ENCODE measurements at places on chromosomes 5 and 9.

- DNase-seq: no peak
Measured at GRCh38 chr5:69213513-69214215, 21.0 kb upstream of the CDK7 start.

DNA sequence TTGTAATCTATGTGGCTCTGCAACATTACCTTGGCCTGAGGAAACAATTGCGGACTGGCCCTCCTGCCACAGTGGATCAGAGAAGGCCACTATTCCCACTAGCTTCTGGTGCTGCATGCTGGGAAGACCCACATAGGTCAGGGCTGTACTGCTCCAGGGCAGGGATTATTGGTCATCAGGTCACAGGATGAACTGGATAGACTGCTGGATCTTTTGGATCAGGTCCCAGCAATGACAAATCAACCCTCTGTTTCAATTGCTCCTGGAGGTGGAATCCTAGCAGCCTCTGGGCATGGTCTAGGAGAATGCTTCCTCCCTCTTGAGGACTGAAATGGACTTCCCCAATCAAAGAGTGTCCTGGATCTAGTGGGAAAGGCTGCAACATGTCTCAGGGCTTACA, 66.7 kb upstream of the PHF24 start:
- DNase-seq: no peak

GRCh38 chr5:78424665-78425064, 64.2 kb downstream of the SCAMP1 start:
- no peak for DNase-seq

GRCh38 chr5:2015124-2015848, 132.6 kb upstream of the IRX4 start:
- DNase-seq: no peak

- no peak for DNase-seq
Measured at GRCh38 chr5:105167092-105167491, 1604.5 kb upstream of the NUDT12 start.

GRCh38 chr5:40428815-40429214, 250.9 kb upstream of the PTGER4 start:
- DNase-seq: no peak

GRCh38 chr9:2469681-2470221, 151.8 kb upstream of the VLDLR start:
- DNase-seq: no peak

- DNase-seq: no peak
Measured at GRCh38 chr9:128706045-128706444, 3.7 kb downstream of the PKN3 start.

- DNase-seq: no peak
Measured at GRCh38 chr5:135452321-135453030, at the start of gene TIFAB. Gene TIFAB (minus strand): TSS chr5:135452351. CDS start chr5:135449939, 2,412 bp downstream.

GRCh38 chr9:135991771-135992170, 30.6 kb upstream of the UBAC1 start:
- DNase-seq: no peak

DNA sequence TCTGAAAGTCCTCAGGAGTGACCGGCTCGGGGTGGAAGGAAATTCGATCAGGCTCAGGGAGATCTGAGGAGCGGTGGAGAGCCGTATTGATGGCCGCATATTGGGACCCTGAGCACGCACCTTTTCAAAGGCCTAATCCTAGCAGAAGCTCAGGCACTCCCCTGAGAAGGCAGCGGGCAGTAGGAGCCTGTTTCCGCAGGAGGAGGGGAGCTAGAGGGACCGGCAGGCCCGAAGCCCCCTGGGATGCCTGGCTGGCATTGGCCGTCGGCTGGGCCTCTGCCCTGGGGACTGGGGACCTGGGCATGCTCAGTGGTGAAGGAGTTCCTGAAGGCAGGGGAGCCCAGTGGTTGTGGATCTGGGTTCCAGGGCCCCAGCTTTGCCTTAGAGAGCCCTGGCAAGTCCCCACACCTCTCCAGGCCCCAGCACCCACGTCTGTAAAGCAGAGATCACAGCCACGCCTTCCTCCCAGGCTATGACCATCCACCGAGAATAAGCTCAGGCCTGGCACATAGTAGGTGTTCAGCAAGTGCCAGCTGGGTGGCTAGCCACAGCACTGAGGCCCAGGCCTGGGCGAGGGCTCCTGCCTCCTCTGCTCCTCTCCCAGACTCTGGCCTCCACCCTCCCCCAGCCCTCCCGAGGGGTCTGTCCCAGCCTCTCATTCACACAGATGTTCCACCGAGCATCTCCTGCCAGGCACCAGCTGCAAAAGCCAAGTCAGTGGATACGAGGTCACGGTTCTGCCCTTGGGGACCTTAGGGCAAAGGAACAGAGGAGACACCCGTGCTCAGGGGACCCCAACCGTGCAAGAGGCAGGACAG, 17.2 kb upstream of the QRFP start:
- DNase-seq: no peak

DNA sequence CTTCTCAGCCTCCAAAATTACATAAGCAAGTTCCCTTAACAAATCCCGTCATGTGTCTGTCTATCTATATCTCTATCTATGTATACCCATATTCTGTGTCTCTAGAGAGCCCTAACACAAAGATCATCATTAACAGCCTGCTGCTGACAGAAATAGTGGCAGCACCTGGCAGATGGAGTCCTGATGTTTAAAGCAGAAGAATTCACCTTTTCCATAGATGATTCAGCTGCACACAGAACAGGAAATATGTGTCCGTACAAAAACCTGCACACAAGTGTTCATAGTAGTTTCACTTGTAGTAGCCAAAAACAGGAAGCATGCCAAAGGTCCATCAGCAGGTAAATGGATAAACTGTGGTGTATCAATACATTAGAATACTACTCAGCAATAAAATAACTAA, 45.0 kb upstream of the ACO1 start:
- no peak for DNase-seq

DNA sequence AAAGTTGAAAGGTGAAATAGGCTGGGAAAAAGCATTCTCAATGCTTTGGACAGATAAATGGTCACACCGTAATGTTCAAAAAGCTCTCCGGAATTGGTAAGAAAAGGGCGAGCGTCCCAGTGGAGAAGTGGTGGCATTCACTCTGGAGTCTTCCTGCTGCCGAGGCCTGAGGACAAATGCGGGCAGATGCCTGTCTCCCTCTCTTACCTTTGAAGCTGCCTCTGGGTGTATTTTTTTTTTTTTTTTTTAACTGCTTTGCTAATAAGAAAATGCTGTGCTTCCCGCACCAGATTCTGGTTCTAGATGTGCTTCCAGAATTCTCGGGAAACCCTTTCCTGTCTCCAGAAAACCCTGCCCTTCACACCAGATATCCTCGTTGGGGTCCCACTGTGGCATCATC, 24.4 kb upstream of the CTSL start:
- DNase-seq: no peak

DNA sequence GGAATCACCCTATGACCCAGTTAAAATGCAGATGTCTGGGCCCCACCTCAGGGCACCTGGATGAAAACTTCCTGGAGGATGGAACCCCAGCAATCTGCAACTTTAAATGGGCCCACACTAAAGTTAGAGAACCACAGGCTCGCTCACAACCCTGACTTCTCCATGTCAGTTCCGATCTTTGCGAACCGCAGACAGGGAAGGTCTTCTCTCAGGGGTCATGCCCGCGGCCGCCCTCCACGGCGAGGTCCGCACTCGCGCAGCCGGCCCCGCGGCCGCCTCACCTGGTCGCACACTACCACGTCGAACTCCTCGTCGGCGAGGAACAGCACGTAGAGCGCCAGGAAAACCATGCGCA, 499 bp downstream of the ALG2 start:
- no peak for DNase-seq

- DNase-seq: no peak
Measured at GRCh38 chr9:38200431-38200830, 131.4 kb upstream of the SHB start.

DNA sequence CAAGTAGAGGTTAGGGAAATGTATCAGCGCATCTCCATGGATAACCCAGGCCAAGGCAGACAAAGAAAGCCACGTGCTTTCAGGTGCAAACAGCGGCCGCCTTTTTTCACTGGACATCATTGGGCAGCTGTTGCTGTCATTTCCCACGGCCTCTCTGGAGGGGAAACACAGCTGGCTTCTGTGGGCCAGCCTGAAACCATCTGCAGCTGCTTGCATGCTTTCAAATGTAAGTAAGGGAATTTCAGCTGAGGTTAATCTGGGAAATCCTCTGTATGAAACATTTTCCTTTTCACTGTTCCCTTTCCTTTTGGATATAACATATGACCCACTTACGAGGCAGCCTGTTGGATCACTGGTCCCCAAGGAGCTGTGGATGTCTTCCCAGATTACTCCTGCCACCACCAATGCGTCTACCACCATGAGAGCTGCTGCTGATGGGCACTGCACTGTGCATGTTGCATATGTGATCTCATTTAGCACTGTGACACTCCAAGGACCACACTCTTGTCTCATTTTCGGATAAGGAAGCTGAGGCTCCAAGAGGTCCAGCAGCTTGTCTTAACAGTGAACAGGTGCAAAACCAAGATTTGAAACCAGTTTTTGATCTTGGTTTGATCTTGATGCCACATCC, 106.3 kb downstream of the C9orf152 start:
- DNase-seq: no peak

GRCh38 chr5:90495146-90495545, 20.5 kb downstream of the POLR3G start:
- DNase-seq: no peak

GRCh38 chr9:108019821-108020220, 530.3 kb upstream of the KLF4 start:
- no peak for DNase-seq

GRCh38 chr9:81632599-81632998, 56.7 kb downstream of the TLE1 start:
- no peak for DNase-seq

DNA sequence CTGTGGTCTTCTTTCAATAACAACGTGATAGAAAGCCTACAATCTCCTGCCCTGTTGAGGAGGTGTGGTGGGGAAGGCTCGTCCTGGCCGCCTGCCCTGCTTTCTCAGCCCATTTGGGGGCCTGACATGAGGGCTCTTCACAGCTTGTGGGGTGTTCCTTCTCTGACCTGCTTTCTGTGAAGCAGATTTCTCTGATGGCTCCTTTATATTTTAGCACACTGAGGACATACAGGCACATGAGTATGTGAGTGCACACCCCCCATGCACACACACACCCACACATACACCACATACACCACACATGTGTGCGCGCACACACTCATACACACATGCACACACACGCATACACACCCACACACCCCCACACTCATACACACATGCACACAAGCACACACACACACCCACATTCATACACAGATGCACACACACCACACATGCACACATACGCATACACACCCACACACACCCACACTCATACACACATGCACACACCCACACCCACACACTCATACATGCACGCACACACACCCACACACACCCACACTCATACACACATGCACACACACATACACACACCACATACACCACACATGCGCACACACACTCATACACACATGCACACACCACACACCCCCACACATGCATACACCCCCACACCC, 117.5 kb downstream of the COL5A1 start:
- no peak for DNase-seq

DNA sequence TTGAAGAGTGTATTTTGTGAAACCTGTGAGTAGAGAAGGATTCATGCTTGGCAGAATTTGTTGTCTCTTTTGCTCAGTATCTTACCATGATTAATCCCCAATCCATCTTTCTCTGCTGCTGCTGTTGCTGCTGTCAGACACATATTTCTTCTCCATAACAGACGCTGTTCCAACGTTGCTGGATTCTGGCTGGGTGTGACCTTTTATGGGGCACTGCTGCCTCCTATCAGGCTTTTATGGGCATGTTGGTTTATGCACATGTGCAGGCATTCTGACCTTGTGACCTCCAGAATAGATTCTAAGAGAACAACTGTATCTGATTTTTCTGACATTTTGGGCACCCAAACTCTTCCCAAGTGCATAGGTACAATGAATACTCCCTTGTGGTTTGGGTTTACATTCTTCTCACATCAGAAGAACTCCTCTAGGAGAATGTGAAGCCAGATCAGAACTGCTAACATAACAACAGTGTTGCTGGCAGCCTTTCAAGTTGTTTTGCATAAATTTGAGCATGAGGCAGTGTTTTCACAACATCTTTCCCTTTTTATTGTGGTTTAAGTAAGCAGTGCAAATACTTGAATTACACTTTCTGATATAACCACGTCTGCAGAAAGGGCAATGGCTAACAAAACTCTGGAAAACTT, 9.2 kb upstream of the ISL1 start:
- DNase-seq: no peak

DNA sequence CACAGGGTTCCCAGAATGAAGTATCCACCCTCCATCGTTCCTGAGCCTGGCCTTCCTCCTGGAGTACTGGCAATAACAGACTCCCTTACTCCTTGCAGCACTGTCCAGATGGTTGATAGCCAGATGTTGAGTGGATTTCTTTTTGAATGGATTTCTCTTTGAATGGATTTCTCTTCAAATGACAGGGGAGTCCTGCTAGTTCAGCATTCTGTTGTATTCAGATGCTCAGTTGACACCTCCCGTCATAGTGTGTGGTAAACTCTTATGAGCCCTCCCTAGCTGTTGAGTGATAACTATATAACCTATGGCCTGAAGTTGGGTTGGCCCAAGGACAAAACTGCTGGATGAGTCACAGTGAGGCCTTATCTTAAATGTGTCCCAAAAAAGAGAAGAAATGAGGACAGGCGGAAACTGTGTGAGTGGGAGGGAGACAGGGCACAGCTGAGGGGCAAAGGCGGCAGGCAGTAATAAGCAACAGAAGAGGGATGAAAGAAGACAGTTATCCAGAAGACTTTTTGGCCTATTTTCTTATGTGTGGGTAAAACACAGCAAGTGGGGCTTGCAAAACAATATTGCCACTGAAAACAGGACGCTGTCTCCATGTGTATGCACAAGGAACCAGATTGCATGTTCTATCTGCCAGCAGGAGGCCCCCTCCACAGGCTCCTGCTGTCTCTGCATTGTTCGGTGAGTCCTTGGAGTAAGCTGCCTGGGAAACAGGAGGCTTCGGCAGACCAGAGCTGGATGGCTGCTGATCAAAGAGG, 209.5 kb upstream of the S1PR3 start:
- DNase-seq: no peak

- DNase-seq: no peak
Measured at GRCh38 chr5:157541447-157542118, 34.0 kb downstream of the ADAM19 start.

- DNase-seq: no peak
Measured at GRCh38 chr5:89728750-89729149, 680.8 kb downstream of the CETN3 start.

All from activated naive CD4-positive, alpha-beta T cell treated with Interleukin-2 at 50 U/mL for 16 hours (primary cell).